Psoas muscle (tissue), 8 donors: ENCODE measurements at places on chromosomes 11 and 22. TPM values are rescaled to one million over a fixed set of nuclear protein-coding genes. Genes with fewer than 3 reads are reported as not detected.

GRCh38 chr11:112225753-112226061 is 521 bp upstream of the PTS start:
- peak; percentile 81 for DNase-seq

- DNase-seq = no peak
Observed at GRCh38 chr11:1823376-1824220, 11.2 kb upstream of the SYT8 start.

DNA sequence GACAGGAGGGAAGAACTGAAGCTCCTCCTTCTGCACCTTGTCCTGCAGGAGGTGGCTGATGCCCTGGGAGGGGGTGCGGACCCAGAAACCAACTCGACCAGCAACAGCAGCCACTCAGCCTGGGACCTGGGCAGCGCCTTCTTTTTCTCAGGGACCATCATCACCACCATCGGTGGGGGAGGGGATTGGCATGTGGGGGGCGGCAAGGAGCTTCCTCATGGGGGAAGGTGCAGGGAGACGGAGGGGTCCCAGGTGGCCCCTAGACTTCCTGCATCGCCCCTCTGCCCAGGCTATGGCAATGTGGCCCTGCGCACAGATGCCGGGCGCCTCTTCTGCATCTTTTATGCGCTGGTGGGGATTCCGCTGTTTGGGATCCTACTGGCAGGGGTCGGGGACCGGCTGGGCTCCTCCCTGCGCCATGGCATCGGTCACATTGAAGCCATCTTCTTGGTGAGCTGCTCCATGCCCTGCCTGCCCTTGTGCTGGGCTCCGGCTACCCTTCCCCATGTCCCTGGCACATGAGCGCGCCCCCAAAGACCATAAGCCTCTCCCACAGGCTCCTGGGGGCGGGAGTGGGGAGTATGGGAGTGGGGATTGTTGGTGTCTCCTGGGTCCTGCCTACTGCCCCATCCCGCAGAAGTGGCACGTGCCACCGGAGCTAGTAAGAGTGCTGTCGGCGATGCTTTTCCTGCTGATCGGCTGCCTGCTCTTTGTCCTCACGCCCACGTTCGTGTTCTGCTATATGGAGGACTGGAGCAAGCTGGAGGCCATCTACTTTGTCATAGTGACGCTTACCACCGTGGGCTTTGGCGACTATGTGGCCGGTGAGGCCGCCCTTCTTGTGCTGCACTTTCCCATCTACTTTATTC is 3.1 kb upstream of the CATSPERZ start:
- no peak for DNase-seq

- DNase-seq = no peak
Observed at GRCh38 chr22:34976474-34976873, 89.5 kb upstream of the ISX start.

DNA sequence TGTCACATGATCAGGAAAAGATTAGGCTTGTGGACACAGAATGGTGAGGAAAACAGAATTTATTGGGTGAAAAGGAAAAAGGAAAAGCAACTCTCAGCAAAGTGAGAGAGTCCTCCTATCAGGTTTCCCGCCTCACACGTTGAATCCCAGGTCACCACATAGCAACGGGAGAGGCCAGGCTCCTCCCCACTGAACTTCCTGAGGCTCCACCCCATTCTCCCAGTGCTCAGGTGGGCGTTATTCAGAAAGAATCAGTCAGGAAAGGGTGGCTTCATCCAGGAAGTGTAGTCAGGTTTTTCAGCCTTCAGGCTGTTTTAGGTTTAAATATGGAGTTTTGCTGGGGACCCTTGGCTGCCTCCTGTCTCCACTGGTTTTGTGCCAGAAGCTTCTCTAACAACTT is 66.9 kb downstream of the SPON1 start:
- DNase-seq = no peak

DNA sequence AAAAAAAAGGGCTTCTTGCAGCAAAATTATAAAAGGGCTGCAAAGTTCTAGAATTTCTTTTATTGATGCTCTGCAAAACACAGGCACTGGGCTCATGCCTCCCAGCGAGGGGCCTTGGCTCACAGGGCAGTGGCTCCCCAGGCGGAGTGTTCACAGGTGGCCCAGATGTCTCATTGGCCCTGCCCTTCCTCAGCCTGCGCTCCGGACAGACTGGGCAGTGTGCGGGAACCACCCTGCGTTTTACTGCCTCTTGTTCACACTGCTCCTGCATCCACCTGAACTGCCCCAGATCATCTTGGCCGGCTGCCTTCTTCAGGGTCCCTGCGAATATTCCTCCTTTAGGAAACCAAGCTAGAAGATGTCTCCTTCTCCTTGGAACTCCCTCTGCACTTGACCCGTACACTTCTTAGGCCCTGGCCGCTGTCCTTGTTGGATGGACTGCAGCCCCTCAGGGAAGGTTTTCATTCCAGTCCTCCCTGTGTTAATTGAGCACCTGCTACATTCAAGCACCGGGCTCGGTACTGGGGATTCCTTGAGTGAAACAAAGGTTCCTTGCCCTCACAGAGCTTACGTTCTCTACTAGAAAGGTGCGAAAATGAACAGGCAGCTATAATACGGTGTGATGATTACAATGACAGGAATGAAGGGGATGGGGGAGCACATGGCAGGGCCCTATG is 4.5 kb downstream of the TUBA8 start:
- no peak for DNase-seq

- DNase-seq = peak; percentile 76
Observed at GRCh38 chr22:46842606-46843005, 80.2 kb downstream of the TBC1D22A start.

- DNase-seq = no peak
Observed at GRCh38 chr11:126422446-126422845, 67.0 kb downstream of the ST3GAL4 start.

DNA sequence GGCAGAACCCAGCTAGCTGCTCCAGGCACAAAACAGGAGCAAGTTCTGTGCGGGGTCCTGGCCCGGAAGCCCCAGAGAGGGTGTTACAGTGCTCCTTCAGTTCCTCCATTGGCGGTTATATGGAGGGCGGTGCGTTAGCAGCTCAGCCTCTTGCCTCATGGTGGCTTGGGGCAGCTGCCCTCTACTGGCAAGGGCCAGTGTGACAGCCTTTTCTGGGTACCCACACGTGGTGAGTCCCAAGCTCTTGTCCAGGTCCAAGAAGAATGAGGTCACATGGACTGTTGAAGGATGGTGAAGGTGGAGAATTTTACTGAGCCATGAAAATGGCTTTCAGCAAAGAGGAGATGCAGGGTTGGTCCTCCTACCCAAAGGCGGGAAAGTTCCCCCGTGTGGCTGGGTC is 100.5 kb downstream of the WT1 start:
- no peak for DNase-seq

DNA sequence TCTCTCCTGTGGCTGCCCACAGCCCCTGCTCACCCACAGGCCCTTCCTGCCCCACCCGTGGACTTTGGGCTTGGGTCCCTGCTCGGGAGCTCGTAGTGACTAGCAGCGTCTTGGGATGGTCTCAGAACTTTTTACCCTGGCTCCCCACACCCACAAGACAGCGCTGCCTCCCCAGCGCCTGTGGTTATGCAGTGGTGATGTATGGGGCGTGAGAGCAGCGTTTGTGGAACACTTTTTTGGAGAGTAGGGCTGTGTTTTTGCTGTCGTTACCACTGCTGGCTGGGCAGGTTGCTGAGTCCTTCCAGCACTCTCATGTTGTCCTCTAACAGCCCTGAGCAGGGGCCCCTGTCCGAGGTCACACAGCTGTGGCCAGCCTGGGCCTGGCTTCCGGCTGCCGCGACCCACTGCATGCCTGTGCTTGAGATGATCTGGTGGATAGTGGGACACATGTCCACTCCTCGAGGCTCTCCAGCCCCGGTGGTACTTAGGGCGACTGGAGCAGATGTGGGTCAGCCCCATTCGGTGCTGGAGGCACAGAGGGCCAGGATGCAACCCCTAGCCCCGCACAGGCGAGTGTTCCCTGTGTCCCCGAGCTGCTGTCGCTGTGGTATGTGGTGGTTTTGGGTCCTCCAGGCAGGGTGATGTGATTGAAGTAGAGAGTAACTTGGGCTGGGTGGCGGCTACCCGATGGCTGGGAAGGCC is 7.1 kb upstream of the GRAMD4 start:
- DNase-seq = peak; percentile 22

DNA sequence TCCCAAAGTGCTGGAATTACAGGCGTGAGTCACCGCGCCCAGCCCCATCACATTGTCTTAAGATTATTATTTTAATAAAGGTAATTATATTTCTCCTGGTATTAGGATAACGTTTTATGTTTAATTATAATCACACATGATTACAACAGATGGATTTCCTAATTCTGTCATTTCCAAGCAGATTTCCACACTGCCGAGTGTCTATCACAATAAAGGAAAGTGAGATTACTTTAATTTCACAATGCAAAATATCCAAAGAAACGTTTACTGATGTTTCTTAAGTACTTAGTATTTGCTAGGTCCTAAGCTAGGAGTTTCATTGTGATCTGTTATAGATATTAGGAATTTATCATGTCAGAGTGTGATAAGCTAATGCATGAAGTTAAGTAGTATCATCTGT is 203.5 kb upstream of the CTSC start:
- no peak for DNase-seq

DNA sequence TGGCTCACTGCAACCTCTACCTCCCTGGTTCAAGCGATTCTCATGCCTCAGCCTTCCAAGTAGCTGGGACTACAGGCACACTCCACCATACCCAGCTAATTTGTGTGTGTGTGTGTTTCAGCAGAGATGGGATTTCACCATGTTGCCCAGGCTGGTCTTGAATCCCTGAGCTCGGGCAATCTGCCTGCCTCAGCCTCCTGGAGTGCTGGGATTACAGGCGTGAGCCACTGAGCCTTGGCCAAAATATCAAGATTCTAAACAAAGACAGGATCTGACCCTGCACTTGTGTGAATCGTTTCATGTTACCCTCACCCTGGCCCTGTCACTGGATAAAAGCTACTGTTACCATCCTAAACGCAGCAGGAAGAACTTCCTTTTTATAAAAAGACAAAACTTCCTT is 15.6 kb upstream of the THY1 start:
- DNase-seq = no peak

DNA sequence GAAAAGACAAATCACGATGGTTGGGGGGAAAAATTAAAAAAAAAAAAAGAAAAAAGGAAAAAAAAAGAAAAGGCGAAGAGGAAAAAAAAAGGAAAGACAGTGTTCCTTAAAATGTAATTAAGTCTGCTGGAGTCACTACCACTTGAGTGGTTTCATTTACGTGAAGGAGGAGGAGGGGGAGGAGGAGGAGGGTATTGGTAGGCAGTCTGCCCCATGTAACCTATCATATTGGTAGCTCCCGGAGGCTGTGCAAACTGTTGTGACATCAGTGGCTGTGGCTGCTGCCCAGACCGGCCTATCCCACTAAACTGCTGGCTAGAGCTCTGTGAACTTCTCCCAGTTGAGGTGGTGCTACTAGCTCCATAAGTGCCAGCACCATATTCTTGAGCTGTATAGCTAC is 17.9 kb downstream of the KDELR3 start:
- DNase-seq = no peak

DNA sequence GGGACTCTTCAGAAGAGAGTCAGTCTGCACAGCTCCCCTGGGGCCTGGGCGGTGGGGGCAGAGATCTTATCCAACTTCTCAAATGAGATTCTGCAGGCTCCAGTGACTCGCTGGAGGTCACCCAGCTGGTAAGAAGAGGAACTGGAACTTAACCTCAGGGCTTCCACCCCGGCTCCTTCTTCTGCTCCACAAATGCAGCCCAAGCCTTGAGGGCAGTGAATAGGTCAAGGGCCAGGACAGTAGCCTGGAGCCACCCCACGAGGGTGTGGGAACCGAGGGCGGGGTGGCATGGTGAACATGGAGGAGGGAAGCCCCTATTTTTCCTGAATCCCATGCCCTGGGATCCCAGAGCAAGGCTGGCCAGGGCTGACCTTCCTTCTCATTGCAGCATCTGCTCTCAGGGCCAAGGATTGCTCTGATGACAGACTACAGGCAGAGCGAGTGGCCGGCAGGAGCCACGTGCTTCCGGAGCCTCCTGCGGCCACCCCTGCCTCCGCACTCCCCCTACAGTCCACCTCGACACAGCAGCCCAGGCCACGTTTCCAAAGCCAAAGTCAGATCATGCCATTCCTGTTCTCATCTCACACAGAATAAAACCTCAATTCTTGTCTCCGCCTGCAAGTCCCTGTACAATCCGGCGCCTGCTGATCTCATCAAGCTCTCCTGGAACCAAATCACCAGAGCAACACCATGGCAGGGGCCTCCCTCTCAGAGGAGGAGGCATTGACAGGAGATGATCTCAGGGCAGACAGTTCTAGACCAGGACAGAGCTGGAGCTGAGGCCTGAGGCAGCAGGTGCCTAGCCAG is 21.1 kb upstream of the UPK3A start:
- peak; percentile 83 for DNase-seq

GRCh38 chr11:129939510-129939909 is 44.1 kb upstream of the NFRKB start:
- no peak for DNase-seq

DNA sequence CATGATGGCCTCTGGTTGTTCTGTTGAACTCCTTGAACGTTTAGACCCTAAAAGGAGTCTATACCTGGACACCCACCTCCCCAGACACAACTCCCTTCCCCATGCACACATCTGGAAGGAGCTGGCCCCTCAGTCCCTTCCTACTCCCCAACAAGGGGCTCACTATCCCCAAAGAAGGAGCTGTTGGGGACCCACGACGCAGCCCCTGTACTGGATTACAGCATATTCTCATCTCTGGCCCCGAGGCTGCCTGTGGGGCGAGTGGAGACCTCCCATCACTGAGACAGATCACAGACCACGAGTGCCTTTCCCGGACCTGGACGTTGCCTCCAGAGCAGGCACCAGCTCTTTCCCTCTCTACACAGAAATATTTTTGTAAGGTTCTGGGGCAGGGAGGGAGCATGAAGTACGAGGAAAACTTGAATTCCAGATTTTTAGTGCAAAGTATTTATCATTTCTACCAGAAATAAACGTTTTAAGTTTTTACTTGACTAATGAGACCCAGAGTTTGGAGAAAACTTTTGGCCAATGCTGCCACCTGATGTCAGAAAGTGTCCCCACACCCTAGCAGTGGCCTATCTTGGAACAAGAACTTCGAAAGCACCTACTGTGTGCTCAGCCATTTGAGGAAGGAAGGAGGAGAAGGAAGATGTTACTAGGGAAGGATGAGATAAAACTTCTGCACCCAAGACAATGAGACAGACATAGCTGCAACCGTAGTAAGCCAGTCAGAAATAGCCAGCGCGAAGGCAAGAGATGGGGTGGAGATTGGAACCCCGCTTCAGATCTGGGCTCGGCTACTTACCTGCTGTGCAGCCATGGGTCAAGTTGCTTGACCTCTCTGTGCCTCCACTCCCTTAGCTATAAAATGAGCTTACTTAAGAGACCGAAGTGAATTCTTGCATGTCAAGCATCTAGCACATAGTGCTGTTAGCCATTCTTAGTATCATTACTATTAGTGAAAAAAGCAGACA is 10.2 kb upstream of the POU2F3 start:
- DNase-seq = no peak

THY1 gene
- total RNA-seq = 1.1 TPM

PLET1 gene
- total RNA-seq = not detected

CCDC87 gene
- total RNA-seq = 0.46 TPM

HPX gene
- total RNA-seq = 0.36 TPM

APOL1 gene
- total RNA-seq = 13.1 TPM

MTMR3 gene
- 37.9 TPM for total RNA-seq

ELFN2 gene
- total RNA-seq = not detected

LRRC4C gene
- 0.30 TPM for total RNA-seq

CDC42BPG gene
- not detected for total RNA-seq

MRPL23 gene
- total RNA-seq = 91.8 TPM
